ENCODE measurements at places on chromosomes 6 and 20. TPM values are rescaled to one million over a fixed set of nuclear protein-coding genes. Genes with fewer than 3 reads are reported as not detected.

The GATA5 gene
- total RNA-seq, result not detected

The GNMT gene
- total RNA-seq, result 0.43 TPM

The WFDC12 gene
- not detected for total RNA-seq

The FOXF2 gene
- total RNA-seq, result not detected

The ZFP64 gene
- 18.6 TPM for total RNA-seq

The HCRTR2 gene
- total RNA-seq, result not detected

The KCNB1 gene
- 0.17 TPM for total RNA-seq

The ZNF334 gene
- 1.1 TPM for total RNA-seq

The POM121L2 gene
- total RNA-seq, result not detected

The HLA-DRA gene
- total RNA-seq, result 0.67 TPM

The FAM83C gene
- total RNA-seq, result not detected

The MAD2L1BP gene
- total RNA-seq, result 21.5 TPM

The LIN28B gene
- total RNA-seq, result not detected

The SLC35F1 gene
- not detected for total RNA-seq

The AP5S1 gene
- 15.5 TPM for total RNA-seq

DNA sequence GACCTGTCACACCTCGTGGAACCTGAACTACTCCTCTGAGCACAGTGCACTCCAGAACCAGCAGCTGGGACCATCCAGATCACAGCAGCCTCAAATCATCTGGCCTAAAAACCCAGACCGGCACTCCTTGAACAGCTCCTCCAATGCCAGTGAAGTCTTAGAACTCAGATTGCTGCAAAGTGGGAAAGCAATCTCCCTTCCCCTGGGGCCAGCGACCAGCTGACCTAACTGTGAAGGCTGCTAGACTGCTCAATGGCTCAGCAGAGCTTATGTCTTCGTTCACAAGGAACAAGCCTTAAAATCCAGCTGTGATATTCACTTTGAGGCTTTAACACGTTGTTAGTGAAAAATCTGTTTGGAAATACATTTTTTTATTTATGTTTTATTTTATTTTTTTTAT, 243.2 kb downstream of the ANKRD60 start:
- DNase-seq, result no peak

DNA sequence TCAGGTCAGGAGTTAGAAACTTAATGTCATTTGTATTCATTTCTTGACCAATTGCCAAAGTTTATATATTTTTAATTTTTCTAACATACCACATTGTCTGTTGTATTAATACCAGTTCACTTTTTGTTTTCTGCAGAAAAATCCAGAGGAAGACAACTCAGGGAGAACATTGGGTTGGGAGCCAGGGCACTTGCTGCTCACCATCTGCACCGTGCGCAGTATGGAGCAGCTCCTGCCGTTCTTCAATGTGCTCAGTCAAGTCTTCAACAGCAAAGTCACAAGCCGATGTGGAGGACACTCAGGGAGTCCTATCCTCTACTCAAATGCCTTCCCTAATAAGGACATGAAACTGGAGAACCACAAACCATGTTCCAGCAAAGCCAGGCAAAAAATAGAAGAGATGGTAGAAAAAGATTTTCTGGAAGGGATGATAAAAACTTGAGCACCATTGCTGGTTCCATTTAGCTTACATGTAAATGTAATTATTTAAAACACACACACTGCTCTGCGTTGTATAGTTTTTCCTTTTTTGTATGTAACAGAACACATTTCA, 25.3 kb downstream of the PGM3 start:
- DNase-seq, result no peak

DNA sequence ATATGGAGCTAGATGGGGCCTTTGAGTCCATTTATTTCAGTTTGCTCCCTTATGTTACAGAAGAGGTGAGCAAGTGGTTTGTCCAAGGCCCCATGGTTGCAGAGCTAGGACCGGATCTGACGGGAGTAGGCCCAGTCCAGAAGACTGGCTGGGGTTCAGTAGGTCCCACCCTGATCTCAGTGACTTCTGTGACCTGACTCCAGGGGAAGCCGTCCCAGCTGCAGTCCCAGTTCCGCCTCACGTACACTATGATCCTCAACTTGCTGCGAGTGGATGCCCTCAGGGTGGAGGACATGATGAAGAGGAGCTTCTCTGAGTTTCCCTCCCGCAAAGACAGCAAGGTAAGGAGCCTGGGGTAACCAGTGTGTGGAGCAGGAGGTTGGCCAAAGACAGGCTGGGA, 5.4 kb downstream of the DXO start:
- no peak for DNase-seq

- no peak for DNase-seq
These were observed 77.3 kb downstream of the CHD6 start for GRCh38 chr20:41540918-41541317.

DNA sequence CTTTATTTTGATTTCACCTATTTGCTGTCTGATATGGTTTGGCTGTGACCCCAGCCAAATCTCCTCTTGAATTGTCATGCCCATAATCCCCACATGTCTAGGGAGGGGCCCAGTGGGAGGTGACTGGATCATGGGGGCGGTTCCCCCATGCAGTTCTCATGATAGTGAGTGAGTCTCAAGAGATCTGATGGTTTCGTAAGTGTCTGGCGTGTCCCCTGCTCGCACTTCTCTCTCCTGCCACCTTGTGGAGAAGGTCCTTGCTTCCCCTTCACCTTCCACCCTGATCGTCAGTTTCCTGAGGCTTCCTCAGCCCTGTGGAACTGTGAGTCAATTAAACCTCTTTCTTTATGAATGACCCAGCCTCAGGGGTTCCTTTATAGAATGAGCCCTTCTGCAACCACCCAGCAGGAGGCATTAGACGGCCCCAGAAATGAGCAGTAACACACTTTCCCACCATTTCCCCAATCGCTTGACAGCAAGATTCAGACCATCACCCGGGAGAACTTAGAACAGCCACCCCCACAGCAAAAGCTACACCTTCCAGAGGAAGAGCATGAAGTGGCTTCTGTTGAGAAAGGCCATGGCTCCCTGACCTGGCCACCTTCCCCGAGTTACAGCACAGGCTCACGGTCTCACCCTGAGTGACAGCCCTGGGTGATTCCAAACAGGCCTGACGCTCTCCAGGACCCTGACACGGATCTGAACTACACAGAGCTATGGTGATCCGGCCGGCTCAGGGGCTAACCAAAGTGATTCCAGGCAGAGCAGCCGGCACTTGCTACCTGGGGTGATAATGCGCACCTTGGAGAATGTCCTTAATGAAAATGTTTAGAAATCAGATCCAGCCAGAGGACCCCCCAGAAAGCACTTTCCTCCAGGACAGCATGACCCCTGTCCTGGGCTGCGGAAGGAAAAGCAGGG, 131.2 kb upstream of the CDH4 start:
- peak; percentile 76 for DNase-seq

DNA sequence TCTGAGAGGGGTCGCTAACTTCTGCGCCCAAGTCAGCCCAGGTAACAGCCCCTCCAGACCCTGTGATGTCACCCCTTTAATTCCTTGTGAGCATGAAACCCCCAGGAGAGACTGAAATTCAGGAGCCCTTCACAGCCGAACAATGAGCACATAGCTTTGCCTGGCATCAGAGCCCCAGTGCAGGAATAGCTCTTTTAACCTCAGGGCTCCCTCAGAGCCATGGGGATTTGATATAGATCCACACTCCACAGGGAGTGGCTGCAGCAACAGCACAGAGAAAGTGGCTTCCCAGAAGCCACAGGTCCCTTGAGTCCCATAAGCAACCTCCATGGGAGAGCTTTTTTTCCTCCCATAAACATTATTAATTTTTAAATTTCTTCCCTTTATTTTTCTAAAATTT, 150.0 kb upstream of the MARCKS start:
- no peak for DNase-seq

- peak; percentile 79 for DNase-seq
These were observed 203.7 kb downstream of the SYNDIG1 start for GRCh38 chr20:24672886-24673677.

DNA sequence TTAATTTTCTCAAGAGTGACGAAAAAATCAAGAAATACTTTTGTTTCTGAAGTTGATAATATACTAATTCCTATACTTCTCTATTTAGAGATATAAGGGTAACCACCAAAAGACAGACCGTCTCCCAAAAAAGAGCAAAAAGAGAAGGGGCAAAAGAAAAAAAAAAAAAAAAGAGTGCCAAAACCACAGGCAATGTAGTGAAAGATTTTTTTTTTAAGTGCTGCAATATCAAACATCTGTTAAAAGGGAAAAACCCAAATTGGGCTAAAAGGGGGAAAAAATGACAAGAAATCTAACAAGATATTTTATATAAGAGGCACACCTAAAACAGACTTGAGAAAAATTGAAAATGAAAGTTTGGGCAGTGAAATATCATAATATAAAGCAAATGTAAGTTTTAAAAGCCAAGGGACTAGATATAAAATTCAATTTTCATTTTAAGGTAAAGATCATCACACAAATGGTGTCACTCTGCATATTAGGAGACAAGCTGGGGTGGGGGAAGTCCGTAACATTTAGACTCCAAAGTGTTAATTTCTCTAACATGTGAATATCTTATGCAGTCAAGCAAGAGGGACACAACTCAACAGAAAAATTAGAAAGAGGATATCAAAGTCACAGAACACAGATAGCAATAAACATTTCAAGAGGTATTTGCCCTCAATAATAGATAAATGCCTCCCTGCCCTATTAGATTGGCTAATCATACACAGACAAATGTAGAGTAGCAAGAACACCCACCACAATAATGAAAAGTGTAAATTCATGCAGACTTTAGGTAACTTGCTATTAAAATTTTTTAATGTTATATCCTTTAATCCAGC, 9.1 kb downstream of the C6orf52 start:
- DNase-seq, result no peak

DNA sequence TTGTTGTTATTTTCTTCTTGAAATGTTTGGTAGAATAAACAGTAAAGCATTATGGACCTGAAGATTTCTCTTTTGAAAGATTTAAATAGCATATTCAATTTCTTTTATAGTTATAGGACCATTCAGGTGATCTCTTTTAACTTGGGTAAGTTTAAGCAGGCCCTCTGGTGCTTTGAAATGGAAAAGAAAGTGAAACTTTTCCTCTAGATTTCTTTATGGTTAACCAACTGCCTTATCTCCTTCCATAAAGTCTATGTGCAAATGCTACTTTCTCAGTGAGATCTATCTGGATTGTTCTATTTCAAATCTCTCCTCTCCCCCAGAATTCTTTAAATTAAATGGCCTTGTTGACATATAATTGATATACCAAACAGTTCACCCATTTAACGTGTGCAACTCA, 54.0 kb downstream of the PHACTR2 start:
- DNase-seq, result no peak

- peak; percentile 94 for DNase-seq
These were observed 13.4 kb upstream of the BTN3A2 start for GRCh38 chr6:26351544-26351953.

DNA sequence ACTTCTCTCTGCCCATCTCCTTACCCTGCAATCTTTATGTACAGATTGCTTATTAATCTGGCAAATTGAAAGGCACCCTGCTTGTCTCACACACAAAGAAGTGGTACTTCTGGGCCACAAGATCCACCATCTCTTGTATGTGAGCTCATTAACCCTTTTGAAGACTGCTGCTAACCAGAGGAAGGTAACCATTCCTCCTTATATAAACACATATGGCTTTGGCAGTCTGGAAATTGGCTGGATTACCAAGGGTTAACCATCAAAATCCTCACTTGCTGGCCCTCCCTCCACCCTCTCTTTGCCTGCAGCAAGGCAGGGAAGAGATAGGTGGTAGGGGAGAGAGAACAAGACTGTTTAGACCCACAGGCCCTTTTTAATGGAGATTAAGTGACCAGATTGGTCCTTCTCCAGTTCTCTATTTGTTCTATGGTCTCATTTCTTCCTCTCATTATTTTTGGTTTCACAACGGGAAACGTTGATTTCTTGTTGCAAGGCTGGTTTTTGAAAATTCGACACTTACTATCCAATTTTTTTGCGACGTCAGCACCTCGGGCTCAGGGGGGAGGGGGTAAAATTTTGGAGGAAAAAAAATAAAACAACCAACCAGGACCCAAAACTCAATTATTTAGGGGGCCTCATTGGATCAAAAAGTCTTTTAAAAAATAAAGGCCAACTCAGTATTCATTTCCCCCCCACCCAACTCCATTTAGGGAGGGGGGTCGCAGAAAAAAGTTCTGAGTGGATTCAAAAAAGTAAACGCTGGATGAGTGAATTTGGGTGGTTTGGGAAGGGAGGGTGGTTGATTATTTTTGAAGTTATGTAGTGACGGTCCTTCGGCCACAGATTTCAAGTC, 859 bp downstream of the PPP1R10 start:
- DNase-seq, result no peak

DNA sequence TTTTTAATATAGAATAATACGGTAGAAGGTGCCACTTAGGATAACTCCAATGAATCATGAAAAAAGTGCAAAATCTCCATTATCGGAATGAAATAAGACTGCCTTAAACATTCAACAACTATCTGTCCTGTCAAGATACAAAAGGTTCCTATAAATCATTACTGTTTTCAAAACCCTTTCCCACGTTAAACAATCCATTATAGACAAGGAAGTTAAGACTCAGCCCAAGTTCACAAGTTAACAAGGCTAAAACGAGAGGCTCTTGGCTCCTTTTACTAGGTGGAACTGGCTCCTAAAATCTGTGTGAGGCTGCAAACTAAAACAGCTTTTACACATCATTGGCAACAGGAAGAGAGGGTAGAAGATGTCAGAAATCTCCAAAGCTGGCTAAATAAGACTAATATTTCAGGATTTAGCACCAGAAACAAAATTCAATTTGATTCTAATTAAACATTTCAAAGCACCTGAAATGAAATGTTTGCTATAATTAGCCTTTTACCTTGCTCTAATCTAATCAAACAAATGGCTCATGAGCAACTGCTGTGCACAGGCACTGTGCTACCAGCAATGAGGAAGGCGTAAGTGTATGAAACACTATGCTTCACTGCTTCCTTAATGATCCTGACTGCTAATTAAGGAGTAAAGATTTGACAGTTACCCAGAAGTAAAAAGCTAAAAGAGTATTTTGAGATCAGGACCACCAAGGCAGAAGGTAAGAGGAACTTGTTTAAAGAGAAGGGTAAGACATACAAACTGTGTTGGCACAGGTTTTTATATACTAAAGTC, 109.7 kb downstream of the DST start:
- no peak for DNase-seq

- DNase-seq, result peak; percentile 24
These were observed 19.4 kb downstream of the ESF1 start for GRCh38 chr20:13765299-13765698.

DNA sequence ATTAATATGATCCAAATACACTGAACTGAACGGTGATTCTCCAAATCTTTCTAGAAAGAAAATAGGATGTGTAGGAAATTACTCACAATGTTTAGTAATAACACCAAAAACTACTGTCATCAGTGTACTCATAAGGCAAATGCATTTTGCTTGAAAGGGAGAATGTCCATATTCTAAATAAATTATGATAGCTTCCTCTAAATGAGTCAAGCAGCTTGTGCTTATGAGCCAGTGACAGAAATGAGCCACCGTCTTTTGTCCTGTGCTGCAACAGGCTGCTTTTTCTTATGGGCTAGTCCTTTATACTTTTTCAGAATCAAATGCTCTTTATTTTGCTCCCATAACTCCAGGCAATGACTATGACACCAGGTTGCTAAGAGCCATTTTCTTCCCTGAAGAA, 4.5 kb upstream of the ZNF451 start:
- DNase-seq, result no peak
